ENCODE measurements at places on chromosomes 5 and 9.

GRCh38 chr5:74866596-74867162 is 492 bp upstream of the FAM169A start:
- no peak for DNase-seq

DNA sequence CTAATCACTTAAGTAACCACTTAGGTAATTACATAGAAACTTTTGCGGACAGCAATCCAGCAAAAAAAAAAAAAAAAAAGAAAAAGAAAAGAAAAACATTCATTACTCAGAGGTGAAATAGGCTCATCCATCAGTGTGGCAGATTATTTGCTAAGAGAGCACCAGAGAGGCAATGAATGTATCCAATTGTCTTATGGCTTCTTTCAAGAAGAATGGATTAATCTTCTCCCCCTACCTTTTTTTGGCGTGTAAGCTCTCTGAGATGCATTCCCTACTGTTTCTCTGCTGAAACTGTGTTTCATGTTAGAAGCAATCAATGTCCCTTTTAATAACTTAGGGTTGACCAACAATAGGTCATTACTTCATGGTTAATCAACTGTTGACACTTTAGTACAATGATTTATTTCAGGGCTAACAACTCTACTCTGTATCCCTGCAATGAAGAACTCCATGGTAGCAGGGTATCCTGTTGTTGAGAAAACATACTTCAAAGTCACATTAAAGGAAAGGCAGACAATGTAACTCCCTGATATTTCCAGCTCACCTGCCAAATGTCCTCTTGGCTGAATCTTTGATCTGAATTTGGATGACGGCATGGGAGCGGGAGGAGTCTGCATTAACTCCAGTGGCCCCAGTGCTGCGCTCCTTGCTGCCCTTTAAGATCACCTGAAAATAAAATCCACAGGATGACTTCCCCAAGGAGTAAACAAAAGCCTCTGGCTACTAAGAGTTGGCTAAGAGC is 57.6 kb downstream of the KIF24 start:
- no peak for DNase-seq

DNA sequence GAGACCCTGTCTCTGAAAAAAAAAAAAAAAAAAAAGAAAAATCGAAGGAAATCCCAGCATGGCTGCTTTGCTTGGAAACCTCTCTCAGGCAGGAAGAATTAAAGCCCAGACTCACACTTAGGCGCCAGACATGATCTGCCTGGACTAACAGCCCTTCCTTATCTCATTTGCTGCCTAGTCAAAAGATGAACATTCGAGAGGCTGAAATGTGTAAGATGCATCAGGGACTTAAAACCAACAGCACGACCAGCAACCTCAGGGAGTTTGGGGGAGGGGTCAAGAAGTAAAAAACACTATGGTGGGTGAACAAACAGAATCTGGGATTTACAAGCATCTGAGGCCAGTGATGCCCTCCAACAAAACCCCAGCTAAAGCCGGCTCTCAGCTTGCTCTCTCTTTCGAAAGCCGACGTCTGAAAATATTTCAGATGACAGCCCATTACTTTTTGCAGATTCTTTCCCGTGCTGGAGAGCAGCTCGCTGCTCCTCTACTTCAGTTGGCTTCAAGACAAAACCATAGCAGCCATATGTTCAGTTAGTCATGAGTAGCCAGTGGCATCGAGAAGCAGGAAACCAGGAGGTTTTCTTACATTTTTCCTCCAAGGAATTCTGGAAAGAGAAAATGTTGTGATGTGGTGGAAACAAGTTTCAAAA is 249.9 kb downstream of the MARCHF11 start:
- no peak for DNase-seq

DNA sequence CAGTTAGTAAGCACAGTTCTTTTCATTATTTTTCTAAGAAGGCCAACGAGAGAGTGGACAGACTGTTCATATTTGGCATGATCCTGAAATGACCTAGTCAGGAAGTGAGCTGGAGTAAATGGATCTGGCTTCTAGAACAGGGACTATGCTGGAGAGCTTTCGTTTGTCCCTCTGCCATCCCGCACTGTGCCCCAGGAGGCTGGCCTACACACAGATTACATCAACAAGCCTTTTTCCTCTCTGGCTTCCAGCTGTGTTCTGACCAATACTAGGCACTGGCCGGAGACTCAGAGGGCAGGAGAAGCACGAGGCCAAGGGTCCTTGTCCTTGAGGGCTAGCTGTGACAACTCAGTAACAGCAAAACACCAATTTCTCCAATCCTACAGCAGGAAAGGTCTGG is 127.8 kb downstream of the MED27 start:
- no peak for DNase-seq

GRCh38 chr9:3342159-3342777 is 183.5 kb downstream of the RFX3 start:
- peak; percentile 2 for DNase-seq

DNA sequence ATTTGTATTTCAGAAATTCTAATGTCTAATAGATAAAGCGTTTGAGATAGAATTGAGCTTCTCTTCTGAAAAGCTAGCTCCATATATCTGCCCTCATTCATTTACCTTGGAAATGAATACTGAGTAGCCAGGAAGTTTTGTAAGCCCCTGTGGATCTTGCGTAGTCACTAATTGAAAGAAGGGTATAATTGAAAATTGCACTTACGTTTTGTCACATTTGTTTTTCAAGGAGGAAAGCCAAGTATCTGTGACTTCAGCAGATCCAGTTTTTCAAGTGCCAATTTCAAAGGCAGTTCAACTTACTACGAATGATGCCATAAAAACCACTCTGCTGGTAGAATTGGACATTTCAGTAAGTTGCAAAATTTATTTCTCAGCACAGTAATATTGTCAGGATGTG is 14.0 kb downstream of the MTRR start:
- no peak for DNase-seq

GRCh38 chr5:102138243-102138653 is 157.8 kb downstream of the SLCO4C1 start:
- DNase-seq, result no peak

GRCh38 chr5:62184444-62184843 is 121.6 kb upstream of the KIF2A start:
- DNase-seq, result no peak

DNA sequence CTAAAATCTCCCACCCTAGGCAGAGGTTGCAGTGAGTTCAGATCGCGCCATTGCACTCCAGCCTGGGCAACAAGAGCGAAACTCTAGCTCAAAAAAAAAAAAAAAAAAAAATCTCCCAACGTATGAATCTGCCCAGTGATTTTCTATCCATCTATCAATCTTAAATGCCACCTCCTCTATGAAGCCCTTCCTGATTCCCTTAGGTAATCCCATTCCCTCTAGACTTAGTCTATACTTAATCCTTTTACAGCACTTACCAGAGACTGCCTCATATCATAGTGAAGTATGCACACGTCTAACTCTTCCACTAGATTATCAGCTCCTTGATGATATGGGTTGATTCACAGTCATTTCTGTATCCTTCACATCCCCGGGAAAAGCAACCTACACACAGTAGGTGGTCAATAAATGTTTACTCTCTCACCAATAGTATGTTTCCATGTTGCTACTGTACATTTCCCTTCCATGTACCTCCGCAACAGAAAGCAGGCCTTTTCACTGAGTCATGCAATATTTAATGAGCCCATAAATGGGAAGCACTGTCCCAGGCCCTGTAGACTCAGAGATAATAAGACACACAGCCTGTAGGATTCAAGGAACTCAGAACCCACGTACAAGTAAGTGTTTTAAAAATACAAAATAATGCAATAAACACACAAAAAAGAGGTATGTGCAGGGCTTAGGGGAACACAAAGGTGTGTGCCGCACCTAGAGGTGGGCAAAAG is 1.2 kb downstream of the DROSHA start:
- DNase-seq, result no peak

DNA sequence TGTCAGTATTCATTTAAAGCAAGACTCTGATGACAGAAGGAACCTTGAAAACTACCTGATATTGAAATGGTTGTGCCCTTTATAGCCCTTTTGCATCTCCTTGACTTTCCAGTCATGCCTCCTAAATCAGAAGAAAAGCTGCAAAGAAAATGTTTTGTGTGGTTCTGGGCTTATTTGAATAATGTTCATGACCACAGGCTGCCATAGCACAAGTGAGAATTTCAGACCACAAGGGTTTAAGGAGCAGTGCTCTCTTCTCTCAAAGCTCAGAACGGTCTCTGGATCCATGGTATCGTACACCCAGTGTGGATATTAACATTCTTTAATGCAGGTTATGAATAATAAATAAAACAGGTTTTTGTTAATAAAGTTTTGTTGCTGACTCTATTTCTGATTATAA is 54.2 kb downstream of the GPR107 start:
- DNase-seq, result no peak

GRCh38 chr5:157387683-157388093 is 72.3 kb upstream of the NIPAL4 start:
- no peak for DNase-seq

GRCh38 chr5:171810227-171810626 is 24.6 kb downstream of the SMIM23 start:
- no peak for DNase-seq

DNA sequence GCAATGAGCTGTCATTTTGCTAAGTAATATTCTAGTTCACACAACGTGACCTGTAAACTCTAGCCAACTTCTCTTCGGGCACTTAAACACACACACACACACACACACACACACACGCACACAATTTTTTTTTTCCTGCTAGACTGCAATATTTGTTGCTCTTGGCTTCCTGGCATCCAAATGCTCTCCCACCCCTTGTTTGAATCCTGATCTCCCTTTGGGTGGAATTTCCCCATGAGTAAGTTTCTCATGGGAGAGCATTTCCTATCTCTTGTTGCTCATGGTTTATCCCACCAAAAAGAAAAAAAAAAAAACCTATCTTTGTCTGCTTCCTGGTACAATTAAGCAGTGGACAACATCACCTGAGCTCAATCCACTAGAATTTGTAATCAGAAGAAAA is 54.7 kb upstream of the TSLP start:
- no peak for DNase-seq

- DNase-seq, result no peak
Observed at GRCh38 chr5:19140276-19140675, 847.7 kb downstream of the CDH18 start.

DNA sequence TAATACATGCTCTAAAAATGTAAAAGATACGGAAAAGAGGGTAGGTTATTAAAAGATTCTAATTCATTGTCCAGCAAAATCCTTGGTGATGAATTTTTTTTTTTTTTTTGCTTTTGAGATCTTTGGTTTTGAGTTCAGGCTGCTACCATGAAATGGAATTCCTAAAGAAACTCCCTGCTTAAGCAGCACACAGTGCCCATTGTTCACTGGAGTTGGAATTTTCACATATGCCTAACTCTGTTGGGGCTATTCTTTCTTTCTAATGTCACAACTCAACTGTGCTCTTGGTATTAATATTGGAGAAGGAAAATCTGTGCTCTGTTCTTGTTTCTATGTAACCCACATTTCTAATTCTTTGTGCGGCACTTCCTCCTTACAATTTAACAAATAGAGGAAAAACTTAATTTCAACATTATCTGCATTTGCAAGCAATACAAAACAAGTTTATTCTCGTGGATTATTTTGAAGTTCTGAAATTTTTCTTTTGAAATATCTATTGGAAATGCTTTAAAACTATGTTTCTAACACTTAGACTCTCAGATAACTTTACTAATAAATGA is 21.6 kb downstream of the MATR3 start:
- DNase-seq, result no peak
